ENCODE measurements at places on chromosomes 6 and 20.

DNA sequence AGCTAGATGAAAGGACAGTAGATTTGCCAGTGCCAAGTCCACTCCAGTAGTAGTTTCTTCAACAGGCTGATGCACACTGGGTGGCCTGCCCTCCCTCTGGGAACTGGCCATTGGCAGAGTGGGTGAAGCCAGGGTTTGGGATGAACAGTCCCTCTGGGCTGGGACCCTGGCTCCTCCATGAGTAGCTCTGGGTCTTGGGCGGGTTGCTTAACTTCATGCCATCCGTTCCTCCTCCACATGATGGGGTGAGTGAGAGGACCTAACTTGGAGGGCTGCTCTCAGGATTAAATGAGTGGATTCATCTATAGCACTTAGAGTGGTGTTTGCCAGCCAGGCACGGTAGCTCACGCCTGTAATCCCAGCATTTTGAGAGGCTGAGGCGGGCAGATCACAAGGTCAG, 47.2 kb downstream of the PLAGL2 start:
- no peak for DNase-seq

- no peak for DNase-seq
These were observed 114.8 kb downstream of the TBXT start for GRCh38 chr6:166052837-166053236.

GRCh38 chr20:50533061-50533460, 22.9 kb downstream of the PTPN1 start:
- DNase-seq: no peak

DNA sequence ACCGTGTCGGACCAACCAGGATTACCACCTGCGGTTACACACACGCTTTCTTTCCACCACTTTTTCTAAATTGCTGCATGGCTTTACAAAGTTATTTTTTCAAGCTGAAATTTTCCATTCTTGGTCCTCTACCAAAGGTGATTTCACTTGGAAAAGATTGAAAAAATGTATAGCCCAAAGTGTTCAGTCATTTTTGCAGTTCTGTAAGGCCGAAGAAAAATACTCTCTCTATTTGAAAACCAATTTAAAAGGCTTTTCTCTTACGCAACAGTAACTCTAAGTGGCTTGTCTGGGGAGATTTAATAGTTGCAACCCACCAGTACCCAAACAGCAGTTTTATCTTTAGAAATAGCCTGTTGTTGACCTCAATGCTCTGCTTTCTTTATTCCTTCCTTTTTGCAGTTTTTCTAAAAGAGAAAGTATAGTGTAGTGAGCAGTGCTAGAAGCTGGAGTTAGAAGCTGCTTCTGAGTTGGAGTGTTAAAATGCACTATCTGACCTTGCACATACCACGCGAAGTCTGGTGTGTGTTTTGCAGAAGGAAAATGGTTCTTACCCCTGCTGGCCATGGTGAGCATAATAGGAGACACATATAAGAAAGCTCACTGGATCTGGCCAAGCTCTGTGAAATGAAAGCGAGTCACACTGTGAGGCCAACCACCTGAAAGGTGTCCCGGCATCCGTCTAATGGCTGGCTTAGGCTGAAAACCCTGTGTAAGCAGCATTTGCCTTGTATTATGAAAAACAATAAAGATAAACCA, 271.6 kb upstream of the PRND start:
- DNase-seq: peak; percentile 56

DNA sequence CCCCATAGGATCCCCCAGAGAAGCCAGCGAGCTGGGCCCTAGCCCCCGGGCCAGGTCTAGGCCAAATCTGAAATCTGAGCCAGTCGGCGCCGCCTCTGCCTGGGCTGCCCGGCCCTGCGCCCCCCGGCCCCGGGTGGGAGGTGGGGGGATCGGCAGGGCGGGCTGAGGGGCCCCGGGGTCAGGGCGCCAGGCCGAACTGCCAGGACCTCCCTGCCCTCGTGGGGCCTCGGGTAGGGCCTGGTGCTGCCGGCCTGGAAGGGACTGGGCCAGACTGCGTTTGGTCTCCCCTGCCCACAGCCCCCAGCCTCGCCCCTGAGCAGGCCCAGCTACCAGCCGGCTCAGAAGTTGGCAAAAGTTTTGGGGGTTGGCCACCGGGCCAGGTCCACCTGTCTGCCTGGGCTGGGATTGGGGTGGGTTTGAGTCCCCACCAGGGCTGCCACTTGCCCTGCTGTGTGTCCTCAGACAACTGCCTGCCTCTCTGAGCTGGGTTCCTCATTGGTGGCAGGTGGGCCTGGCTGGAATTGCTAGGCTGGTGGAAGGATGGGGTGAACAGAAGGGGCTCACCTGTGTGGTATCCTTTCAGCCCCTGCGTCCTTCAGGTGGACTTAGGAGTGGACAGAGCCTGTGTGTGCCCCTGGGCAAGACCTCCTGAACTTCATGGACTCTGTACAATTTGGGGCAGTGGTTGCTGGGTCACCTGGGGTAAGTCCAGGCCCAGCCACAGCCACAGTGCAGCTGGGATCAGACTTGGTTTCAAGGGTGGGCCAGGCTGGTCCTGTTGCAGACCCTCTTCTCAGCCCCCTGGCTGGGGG, 801 bp downstream of the SRC start:
- peak; percentile 4 for DNase-seq

- no peak for DNase-seq
These were observed 29.9 kb downstream of the PHACTR2 start for GRCh38 chr6:143707697-143708096.

- DNase-seq: no peak
These were observed 2.7 kb downstream of the AKAP12 start for GRCh38 chr6:151242420-151242861.

DNA sequence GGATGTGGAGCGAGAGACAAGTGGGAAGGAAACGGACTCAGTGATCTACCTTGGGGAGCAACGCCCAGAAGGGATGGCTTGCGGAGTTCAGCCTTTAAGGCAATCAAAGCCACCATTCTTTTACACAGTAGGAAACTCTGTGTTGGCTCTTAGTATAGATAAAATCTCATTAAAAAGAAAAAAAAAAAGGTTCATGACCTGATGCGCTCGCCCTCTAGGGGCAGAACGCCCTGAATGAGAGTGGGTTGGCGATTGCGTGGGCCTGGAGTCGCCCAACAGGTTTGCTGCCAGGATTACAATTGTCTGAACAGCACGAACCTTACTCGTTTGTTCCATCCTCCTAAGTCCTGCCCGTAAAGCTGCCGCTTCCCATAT, 1.2 kb downstream of the TPD52L1 start:
- no peak for DNase-seq

DNA sequence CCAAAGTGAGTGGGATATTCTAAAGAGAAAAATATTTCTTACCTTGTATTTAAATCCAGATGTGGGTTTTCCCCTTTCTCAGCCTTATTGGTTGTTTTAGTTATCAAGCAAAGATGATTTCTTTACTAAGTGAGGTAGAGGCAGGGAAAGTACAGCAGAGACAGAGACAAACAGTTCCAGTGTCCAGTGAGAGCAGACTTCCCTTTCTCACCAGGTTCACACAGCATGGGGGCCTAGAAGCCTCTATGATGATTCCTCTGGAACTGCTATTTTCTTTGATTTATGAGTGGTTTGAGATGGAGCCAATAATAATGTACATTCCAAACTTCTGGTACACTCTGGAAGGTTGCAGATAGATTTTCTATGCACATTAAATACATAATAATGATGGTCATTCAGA, 234.0 kb upstream of the MARCKS start:
- no peak for DNase-seq

DNA sequence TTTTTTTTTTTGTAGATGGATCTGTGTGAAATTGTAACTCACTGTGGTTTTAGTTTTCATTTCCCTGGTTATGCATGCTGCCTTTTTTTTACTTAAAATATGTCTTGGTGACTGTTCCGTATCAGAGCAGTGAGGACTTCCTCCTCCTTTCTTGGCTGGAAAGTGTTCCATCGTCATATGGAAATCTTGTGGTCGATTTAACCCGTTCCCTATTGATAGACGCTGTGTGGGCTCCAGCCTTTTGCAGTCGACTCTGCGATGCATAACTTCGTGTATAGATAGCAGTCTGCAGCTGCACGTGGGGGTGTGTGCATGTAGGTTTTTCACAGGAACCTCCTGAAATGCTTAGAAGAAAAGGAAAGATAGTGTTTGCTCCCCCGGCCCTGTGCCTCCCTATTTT, 28.1 kb upstream of the PNPLA1 start:
- no peak for DNase-seq

DNA sequence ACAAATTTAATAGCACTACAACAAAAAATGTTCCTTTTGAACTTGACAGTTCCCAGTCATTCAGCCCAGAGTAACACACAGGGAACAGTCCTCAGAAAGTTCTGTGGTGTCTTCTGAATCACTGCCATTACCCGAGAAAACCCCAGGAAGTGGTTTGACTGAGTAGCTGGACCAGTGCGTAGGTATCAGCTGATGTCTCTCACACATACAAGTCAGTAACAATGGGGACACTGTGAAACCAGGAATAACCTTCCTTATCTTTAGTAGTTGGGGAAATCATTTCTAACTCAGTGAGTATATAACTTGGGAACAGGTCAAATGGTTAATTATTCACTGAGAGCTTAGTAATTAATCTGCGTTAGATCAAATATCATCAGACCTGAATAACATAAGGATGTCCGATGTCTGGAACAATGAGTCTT, 73.1 kb downstream of the HIVEP2 start:
- peak; percentile 93 for DNase-seq

DNA sequence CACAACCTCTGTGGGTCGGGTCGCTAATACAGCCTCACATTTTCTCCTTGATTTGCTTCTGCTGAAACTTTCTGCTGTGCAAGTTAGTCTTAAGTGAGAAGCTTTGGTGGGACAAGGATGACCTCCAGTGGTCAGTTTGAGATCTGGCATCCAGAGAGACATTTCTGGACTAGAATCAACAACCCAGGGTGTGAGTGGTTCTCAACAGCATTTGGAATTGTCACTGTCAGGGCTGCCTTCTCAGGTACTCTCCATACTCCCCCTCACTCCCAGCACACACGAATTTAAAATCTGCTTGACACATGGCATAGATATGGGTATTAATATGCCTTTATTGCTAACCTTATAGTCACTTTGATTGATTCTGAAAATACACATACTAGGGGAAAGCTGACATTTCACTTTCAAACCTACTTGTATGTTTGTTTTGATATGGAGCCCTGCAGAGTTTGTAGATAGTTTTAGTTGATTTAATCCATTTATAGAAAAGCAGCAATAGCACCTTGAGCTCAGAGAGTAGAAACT, 13.2 kb downstream of the OTOR start:
- DNase-seq: peak; percentile 80

All from cardiac muscle cell (in vitro differentiated cells and primary cell).